ENCODE measurements at places on chromosomes 11 and 22.

GRCh38 chr22:47631571-47632102 lies 869.2 kb downstream of the TBC1D22A start:
- DNase-seq: no peak

GRCh38 chr11:111829185-111829968 lies 42.0 kb downstream of the ALG9 start:
- DNase-seq: peak; percentile 53

DNA sequence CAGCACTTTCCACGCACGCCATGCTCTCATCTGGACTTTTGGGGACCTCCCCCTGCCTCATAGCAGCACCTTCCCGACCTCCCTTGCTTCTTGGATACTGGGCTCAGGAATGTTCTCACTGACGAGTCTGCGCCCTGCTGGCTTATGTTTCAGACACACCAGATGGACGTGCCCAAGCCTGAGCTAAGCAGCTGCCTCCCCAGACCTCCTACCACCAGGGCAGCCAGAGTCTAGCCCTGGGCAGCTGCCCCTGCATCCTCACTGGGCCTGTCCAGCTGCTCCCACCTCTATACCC lies 13.2 kb upstream of the RGL4 start:
- no peak for DNase-seq

DNA sequence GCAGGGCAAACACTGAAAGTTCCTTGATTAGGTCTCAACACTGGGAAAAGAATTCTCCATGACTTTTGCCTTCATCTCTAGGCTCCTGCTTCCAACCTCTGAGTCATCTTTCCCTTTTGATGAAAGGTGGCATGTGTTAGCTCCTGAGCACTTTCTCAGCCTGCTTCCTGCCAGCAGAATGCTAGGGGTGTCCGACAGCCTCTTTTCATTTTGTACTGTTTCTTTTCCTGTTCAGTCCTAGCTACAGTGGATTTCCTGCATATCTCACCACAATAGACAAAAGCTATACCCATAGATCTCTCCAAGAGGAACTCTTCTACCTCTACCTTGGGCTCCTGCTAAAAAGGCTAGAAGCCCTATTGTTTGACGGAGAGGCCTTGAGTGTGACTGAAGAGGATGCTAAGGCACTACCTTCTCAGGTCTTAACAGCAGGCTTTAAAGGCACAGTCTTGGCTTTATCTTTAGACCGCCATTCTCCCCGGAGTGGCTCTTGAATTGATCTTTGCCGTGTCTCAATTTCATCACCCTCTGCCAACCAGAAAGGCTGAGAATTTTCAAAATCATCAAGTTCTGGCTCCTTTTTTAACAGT lies 145.5 kb downstream of the RBFOX2 start:
- no peak for DNase-seq

DNA sequence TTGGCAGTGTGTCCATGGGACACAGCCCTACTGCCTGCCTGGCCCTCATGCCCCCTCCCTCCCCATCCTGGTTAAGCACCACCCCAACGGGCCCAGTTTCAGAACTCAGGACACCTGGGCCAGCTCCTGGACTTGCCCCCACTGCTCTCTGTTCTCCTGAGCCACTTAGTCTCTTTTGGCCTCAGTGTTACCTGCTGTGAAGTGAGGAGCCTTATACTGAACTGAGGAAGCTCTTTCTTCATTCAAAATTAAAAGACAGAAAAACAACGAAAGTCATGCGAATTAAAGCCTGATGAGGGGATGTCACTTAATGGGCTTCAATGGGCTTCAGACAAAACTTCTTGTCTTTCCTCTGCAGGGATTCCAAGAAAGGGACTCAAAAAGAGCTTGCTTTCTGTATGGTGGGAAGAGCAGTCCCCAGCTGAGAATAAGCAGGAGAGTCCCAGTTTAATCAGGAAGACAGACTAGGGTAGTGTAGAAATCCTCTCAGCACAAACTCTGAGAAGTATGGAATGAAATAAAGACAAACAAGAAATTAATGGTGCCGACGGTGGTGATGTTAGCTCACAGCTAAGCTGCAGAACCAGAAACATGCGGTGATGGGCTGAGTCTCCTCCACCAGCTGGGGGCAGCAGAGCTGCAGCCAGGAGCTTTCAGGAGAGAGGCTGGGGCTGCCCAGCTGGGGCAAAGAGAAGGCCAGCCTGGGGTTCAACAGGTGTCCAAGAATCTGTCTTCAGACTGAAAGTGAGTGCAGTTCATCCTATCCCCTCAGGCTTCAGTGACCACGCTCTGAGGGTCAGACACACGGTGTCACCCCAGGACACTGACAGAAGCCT lies 101.0 kb downstream of the GGTLC2 start:
- DNase-seq: peak; percentile 46

- no peak for DNase-seq
Measured at GRCh38 chr22:28656181-28656580, 23.5 kb downstream of the TTC28 start.

All from GM20000 (cell line).